ENCODE measurements at places on chromosomes 3 and 15.

GRCh38 chr15:74382004-74382816, 14.8 kb upstream of the CYP11A1 start:
- DNase-seq, result peak; percentile 70

DNA sequence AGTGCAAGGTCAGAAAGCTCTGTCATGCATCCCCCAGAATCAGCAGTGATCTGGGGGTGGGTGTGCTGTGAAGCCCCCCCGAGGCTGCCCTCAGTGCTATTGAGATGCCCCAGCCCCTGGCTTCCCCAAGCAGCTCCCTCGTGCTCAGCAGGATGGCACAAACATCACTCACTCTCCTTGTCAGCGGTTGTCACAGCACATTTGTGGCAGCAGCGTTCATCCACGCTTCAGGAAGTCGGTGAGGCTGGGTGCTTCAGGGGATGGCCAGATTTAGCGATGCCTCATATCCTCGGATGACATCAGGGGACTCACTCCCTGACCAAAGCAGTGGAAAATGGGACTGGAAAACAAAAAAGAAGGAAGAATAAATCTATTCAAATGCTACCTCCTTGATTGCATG, 54.4 kb upstream of the SLC6A11 start:
- DNase-seq, result no peak

DNA sequence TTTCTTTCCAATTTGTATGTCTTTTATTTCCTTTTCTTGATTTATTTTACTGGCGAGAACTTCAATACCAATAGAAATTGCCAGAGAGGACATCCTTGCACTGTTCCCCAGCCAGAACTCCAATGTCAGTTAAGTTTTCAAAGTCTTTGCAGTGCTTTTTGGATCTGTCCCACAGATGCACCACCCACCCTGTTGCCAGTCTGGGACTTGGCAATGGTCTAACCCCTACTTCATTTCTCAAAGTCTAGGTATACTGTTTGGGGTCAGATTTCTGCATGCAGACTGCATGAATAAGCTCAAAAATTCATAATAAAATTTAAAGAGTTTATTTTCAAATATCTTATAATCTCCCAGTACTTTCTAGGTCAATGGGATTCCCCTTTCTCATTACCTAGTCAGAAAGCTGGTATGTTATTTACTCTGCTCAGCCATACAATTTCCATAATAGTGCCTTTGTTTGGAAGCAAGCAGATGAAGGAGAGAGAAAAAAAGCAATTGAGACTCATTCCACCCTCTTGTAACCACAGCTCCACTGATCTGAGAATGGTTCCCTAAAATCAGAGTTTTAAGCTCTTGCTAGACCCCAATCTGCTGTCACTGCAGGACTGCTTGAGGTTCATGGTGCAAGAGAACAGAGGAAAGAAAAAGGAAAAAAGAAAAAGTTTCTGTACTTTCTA, 125.9 kb upstream of the PLXND1 start:
- DNase-seq, result no peak

- no peak for DNase-seq
Observed at GRCh38 chr15:66400351-66400774, 13.7 kb downstream of the MAP2K1 start.

- DNase-seq, result no peak
Observed at GRCh38 chr3:30286007-30286669, 320.3 kb upstream of the TGFBR2 start.

GRCh38 chr3:99761415-99762165, 56.1 kb upstream of the CMSS1 start:
- DNase-seq, result no peak

DNA sequence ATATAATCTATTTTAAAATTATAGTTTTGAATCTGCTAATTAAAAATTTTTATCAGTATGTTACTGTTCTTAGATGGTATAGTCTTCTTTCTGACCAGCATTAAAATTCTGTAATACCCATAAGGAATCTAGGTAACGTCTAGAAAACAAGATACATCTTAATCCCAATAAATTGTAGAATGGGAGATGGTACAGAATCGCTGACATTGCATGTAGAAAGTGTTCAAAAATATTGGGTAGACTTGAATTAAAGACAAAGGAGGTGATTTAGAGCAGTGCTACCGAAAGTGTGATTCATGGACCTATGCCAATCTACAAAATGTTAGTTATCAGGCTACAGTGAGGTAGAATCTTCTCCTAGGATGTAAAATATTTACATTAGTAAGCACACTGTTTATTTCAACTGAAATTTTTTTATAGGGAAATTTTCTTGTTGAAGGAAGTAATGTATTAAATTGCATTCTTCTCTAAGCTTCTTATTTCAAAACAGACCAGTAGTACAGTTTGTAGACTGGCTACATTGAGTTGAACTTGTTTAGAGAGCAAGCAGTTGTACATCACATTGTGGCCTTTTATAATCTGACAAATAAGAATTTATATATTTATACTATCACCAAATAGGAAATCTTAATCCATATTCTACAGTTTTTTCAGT, 17.1 kb downstream of the MINDY2 start:
- no peak for DNase-seq
